Thymus (tissue), 14 donors: ENCODE measurements at places on chromosomes 1 and 21.

DNA sequence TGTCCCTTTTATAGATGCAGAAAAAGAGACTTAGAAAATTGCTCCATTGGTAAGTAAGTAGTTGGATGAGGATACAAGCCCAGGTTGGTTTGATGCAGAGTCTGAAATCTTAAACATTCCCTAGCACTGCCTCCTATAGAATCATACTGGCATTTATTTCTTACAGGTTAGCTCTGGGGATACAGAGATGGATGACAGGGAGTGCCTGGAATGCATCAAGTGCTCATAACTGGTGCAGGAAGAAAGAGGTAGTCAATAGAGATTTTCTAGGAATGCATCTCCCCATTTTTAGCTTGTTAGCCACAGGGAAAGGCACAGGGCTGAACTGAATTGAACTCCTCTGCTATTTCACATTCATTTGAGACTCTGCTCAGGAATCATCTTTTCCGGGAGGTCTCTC lies 269.0 kb upstream of the USP24 start:
- no peak overlapping the region for H3K4me3 ChIP-seq
- H3K27me3 ChIP-seq, result no peaks in the 10 kb centered on the region
- DNase-seq, result no peak
- no peak overlapping the region for H3K27ac ChIP-seq

- H3K4me1 ChIP-seq, result no peaks in the 10 kb centered on the region
- DNase-seq, result no peak
- H3K4me3 ChIP-seq, result no peak overlapping the region
- no peaks in the 10 kb centered on the region for H3K36me3 ChIP-seq
Observed at GRCh38 chr1:182426442-182427430, 23.2 kb upstream of the RGSL1 start.

DNA sequence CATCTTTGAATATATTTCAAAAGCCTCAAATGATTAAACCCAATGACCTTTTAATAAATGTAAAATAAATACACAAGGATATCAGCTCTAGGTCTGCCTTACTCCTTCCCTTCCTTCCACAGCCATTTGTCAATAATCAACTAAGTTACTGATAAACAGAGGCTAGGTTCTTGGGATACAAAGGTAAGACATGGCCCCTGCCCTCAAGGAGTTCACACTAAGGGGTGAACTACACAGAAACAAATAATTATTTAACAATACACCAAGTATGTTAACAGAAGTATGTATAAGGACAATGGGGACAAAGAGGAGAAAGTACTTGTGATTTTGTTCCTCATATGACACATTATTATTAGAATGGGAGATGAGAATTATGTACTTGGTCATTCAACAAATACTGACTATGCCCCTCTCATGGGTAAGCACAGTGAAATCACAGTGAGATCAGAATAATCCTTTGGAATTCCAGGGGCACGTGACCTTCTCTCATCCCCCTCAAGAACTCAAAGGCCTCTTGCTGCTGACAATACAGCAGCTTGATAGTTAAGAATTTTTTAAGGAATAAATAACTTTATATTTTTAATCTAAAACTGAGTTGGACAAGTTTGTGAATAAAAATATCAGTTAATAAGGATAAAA lies 40.2 kb downstream of the ATP1B1 start:
- no peak for DNase-seq
- H3K36me3 ChIP-seq, result no peaks in the 10 kb centered on the region
- H3K4me3 ChIP-seq, result no peak overlapping the region
- no peaks in the 10 kb centered on the region for H3K4me1 ChIP-seq
- no peak overlapping the region for H3K27ac ChIP-seq
- no peaks in the 10 kb centered on the region for H3K27me3 ChIP-seq

- no peaks in the 10 kb centered on the region for H3K27me3 ChIP-seq
- no peaks in the 10 kb centered on the region for H3K36me3 ChIP-seq
- no peak for DNase-seq
Observed at GRCh38 chr1:99438656-99439230, 174.5 kb downstream of the PLPPR4 start.

DNA sequence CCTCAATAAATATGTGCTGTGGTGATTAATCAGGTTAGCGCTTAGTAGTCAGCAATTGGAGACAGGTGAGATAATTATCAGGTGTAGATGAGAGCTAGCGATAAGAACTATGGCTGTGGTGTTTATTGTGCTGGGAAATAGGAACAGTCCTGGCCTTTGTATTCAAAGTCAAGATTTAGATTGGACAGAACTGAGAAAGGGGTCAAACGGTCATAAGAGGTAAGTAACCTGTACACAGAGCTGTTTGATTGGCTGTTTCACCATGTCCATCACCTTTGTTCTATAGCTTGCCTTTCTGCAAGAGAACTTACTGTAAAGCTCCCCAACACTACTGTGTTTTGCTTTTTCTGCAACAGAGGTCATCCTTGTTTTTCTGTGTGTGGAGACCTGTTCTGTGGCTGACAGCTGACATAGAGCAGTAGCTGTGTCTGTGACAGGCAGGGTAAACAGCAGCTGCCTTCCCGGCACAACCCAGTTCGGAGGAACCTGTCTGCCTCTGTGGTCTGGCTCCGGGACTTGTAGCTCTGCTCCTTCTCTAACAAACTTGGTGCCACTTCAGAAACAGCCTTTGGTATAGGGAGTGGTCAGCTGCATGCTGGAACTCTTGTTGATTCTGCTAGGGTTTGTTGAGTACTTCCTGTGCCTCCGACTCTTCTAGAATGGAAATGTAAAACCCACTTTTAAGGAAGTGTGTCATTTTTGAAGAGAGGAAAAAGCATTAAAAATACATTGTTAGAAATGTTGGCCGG lies 21.1 kb upstream of the CDC42 start:
- no peaks in the 10 kb centered on the region for H3K27me3 ChIP-seq
- no peaks in the 10 kb centered on the region for H3K4me1 ChIP-seq

- H3K27ac ChIP-seq, result no peak overlapping the region
- H3K4me3 ChIP-seq, result no peak overlapping the region
- H3K36me3 ChIP-seq, result peaks cover 32% of the 10 kb centered on the region
- H3K27me3 ChIP-seq, result no peaks in the 10 kb centered on the region
Observed at GRCh38 chr1:31625561-31626222, 8.2 kb downstream of the HCRTR1 start.

DNA sequence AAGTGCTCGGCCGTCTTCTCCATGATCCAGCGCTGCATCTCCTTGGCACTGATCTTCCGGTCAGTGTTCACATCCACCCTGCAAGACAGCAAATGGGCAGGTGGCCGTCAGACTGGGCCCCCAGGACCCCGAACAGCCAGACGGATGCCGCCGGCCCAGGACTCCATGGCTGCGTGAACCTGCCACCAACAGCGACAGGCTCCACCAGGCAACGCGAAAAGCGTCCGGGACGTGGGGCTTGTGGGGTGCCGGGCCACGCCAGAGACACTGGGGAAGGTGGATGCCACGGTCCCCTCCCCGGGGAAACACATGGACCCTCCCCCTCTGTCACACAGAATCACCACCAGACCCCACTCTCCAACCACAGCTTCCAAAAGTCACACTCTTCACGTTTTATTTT lies 7.9 kb downstream of the SDF4 start:
- no peak overlapping the region for H3K4me3 ChIP-seq
- no peak for DNase-seq
- no peaks in the 10 kb centered on the region for H3K27me3 ChIP-seq
- H3K4me1 ChIP-seq, result no peaks in the 10 kb centered on the region
